ENCODE measurements at places on chromosomes 3 and 15.
A peak's percentile ranks its signal among the peaks of the same experiment; 100 is the strongest.

GRCh38 chr3:100893590-100893989 lies 99.6 kb downstream of the ABI3BP start:
- DNase-seq, result peak; percentile 50

DNA sequence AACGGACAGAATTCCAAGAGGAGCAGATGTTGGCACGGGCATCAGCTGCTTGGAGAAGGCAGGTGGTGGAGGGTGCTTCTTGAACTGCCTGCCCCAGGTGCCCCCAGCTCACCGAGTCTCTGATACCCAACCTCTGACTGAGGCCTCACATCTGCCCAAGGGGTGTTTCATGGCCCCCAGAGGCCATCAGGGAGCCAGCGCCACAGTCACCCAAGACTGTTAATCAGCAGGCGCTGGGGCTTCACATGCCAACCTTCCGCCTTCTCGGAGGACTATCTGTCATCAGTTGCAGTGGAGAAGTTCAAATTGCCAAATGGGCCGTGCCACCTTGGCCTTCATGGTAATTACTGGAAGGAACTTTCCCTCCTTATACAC lies 61.9 kb upstream of the SLC6A1 start:
- DNase-seq, result no peak

- no peak for DNase-seq
These were observed 113.4 kb downstream of the CD47 start for GRCh38 chr3:107977221-107978130.

- DNase-seq, result peak; percentile 5
These were observed 152.5 kb downstream of the EDEM1 start for GRCh38 chr3:5339967-5340535.

GRCh38 chr15:78730955-78731354 lies 80.3 kb downstream of the ADAMTS7 start:
- DNase-seq, result no peak

GRCh38 chr3:184822654-184823053 lies 10.7 kb downstream of the VPS8 start:
- DNase-seq, result no peak

DNA sequence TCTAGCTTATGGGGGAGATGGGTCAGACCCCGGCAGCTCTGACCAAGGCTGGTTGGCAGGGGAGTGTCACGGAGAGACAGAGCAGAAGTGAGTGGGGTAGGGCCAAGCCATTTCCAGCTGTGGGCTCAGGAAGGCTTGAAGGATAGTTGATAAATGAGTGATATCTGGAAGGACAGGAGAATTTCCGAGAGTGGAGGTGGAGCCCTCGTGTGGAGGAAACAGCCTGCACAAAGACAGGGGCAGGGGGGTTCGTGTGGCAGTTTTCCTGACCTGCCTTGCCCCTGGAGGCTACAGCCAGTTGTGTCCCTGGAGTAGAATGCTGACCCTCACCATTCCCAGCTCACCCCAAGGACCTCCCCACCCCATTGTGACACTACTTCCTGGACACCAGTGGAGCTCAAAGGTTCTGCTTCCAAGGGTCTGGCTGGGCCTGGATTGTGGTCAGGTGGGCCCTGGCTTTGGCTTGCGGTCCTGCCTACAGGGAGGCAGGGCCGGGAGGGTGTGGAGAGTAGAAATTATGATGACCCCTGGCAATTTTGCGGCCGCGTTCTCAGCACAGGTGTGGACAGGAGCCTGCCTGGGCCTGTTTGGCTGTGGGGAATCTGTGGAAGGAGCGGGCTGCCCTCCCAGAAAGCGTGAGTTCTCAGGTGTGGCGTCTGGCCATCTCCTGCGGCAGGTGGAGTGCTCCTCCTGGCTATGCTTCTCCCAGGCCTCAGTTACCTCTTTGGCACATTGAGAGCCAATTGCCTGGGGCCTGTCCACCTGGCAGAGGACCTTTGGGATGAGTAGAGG lies at the start of gene SLC22A14:
SLC22A14 (plus strand) TSS at position 400 of the 792 bp plus-strand sequence. CDS start 23,733 bp downstream, outside the sequence.
- DNase-seq, result no peak

DNA sequence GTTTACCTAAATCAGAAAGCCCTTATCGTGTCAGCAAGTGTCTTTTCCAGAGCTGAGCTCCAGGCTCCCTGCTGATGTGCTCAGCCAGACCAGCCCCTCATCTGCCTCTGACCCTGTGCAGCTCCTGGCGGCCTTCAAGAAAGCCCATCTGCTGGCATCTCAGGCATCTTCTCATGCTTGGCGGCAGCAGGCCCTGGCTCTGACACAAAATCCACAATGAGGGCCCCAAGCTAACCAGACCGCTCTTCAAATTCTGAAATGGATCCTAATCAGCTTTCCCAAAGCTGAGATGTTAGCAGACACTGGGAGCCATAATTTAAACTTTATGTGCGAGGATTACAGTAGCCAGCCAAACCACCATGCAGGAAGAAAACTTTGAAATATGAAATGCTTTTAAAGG lies 50.8 kb upstream of the CTDSPL start:
- DNase-seq, result no peak

- no peak for DNase-seq
These were observed 155.3 kb downstream of the NR1I2 start for GRCh38 chr3:119937229-119937628.

- no peak for DNase-seq
These were observed 2.1 kb downstream of the ACVR2B start for GRCh38 chr3:38455639-38456430.

DNA sequence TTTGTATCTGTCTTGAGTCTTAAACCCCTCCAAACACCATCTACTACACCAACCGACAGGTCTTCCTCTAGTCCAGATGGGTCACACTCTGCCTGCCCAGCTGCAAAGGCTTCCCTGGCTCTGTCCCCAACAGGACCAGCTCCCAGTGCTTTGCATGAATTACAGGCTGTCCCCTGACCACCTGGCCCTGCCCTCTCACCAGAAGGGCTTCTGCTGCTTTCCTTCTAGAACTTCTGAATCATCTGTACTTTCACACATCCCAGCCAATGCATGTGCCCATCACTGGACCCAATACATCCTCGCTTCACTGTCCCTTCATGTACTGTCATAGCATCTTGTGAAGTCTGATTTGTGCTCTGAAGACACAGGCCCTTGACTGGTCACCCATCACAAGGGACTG lies 53.6 kb downstream of the HOMER2 start:
- no peak for DNase-seq

DNA sequence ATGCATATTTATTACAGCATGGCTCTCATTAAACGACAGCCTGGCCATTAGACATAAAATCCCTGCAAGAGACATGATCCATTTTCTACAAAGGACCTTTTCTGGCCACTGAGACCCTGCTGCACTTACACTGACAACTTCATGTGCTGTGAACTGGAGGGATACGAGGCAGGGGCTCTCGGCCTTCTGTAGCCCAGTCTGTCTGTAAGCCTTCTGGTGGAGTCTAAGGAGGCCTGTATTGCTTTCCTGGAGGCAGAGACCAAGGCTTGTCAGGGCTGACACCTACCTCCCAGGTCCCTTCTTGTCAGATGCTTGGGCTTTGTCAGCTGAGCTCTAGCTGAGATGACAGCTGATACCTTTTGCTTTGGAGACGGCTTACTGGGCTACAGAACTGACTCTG lies 776.9 kb upstream of the ARPP21 start:
- no peak for DNase-seq

DNA sequence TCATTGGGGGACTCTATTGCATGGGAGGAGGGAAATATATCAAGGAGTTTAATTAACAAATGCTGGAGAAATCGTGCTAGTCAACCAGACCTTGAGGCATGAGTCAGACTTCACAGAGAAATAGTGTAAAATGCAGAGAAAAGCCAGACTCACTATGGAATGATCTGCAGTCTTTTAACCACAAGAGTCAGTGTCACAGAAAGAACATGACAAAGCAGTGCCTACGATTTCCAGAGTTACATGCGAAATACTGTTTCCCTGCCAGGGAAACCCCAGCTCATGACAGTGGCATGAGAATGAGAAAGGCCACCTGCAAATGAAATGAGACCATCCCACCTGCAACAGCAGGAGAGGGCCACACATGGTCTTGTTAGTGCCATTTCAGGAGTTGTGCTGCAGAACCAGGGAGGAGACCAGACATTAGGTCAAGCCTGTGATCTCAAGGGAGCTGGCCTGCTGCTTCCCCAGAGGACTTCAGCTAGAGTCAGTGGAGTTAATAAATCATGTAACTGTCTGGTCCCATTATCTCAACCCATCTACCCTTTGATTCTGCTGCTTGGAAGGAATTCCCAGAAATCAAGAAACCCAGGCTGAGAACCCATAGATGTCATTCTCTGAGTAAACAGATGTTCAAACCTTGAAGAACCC lies 79.0 kb downstream of the ERC2 start:
- no peak for DNase-seq

GRCh38 chr3:46215810-46216414 lies 7.8 kb upstream of the CCR1 start:
- peak; percentile 38 for DNase-seq

DNA sequence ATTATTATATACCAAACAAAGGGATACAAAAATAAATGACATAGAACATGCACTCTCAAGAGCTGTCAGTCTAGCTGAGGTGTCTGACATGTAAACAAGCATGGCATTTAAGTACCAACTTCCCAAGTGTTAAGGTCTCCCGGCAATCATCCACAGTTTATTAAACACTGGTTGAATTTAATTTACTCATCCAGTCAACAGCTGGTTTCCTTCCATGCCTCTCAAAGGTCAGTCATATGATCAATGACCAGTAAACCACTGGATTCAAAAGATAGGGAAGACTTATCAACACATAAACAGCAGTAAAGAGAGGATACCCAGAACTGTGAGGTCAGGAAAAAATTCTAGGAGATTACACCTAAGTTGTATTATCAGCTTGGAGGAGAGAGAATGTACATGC lies 80.4 kb downstream of the ADAM10 start:
- no peak for DNase-seq

DNA sequence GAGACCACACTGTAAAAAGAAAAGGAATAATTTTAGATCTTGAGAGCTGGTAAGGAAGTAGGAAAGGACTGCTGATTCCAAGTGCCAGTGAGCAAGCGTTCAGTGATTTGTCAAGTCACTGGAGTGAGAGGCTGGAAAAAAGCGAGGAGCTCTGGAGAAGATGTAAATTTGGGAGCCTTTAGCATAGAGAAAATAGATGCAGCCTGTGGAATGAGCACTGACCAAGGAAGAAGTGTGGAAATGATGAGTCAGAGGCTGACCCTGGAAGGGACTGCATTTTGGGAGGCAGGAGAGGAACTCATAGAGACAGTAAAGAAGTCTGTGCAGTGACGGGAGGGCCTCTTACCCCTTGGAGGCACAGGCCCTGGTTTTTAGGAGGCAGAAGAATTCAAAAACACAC lies 17.1 kb upstream of the ABTB1 start:
- peak; percentile 74 for DNase-seq
